Activated naive CD8-positive, alpha-beta T cell treated with anti-CD3 and anti-CD28 coated beads, Interleukin-2, amount 50 U/mL, for 16 hours (primary cell): ENCODE measurements at places on chromosomes 3 and 15.

GRCh38 chr3:134299185-134299887 is 48.7 kb upstream of the RYK start:
- DNase-seq = no peak

- no peak for DNase-seq
Observed at GRCh38 chr15:25690673-25691543, 172.2 kb downstream of the ATP10A start.

- DNase-seq = no peak
Observed at GRCh38 chr15:44125879-44126278, 69.2 kb downstream of the FRMD5 start.

- no peak for DNase-seq
Observed at GRCh38 chr3:76307556-76307955, 522.2 kb upstream of the ZNF717 start.

- DNase-seq = no peak
Observed at GRCh38 chr3:150450916-150451315, 42.8 kb downstream of the TSC22D2 start.
